Adrenal gland (tissue), 19 donors: ENCODE measurements at places on chromosomes 4 and X.

DNA sequence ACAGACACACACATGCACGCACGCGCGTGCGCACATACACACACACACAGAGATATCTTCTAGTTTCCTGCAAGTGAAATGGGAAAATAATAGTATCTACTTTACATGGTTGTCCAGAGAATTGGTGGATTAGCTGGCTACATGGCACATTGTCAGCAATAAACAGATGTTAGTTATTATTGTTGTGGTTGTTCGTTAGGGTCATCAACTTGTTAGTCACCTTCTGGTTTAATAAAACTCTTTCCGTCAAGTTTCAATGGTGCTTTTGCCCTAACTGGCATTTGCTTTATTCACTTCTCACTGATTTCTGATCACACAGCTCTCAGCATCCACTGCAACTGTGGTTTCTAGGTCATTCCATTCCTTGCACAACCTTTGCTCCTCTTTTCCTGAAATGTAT, 25.4 kb upstream of the RASL11B start:
- DNase-seq = no peak

DNA sequence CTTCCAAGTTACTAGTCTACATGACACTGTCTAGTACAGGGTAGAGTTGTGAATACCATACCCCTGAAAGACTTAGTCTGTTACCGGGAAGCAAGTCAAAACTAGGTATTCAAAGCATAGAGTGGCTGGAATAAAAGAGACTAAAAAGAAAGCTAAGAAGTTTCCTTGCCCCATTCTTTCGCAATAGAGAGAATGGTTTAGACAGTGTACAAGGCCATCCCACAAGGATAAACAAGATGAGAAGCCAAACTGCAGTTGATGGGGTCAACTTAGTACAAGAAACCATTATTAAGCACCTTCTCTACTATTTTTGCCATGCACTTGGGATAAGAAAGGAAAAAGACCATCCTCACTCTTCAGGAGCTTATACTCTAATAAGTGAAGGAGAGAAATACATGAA, 30.3 kb downstream of the AMMECR1 start:
- DNase-seq = no peak

DNA sequence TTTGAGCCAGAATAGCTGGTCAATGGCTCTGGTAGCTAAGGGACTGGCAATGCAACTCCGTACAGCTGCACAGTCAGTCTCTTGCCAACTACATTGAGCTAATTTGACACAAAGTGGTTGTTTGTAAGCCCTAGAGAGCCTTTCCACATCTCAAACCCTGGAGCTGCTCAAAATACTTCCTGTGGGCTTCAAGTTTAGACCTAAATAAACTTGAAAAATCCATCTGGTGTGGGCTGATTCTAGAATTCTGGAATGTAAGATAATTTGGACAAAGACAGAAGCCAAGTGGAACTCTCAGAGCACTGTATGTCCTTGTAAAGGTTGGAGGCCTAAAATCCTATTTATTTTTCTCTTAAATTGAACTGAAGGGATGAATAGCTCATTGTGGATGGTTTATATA, 380.8 kb downstream of the SPRY1 start:
- no peak for DNase-seq

DNA sequence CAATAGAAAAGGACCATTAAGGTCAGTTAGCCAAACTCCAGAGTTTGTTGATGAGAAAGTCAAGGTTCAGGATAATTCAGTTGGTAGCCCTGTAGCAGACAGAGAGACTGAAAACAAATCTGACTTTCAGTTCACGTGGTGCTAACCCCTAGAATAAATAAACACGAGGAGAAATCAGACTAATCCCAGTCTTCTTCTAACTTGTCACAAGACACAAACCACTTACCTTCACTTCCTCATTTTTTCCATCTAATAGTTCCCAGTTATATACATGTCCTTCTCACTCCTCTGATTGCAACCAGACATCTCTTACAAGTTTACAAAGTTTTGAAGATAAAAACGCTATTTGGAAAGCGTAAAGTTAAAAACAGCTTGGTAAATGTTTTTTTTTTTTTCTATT, 7.7 kb downstream of the TLR7 start:
- DNase-seq = no peak
